Thymus (tissue), 14 donors: ENCODE measurements at places on chromosomes 4 and X. TPM values are rescaled to one million over a fixed set of nuclear protein-coding genes. Genes with fewer than 3 reads are reported as not detected.

DNA sequence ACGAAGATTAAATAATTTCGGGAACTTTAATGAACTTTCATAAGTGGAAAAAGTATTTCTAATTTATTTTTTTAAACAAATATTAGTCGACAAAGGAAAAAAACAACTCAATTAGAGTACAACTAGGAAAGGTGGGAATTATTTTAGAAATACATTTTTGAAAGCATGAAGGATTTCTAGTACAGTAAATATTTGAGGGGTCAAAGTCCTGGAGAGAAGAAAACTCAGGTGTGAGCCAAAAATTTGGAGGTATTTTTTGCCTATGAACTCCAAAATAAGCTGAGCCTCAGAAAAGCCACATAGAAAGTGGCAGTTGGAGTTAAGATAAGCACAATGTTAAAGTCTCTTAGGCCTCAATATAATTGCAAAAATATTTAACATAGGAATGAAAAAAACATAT, 2017.3 kb downstream of the C4orf33 start:
- H3K4me3 ChIP-seq: no peak overlapping the region
- DNase-seq: no peak
- no peaks in the 10 kb centered on the region for H3K4me1 ChIP-seq
- no peak overlapping the region for H3K27ac ChIP-seq
- H3K27me3 ChIP-seq: no peaks in the 10 kb centered on the region

GRCh38 chr4:110310795-110311194, 112.4 kb upstream of the ELOVL6 start:
- DNase-seq: no peak
- no peak overlapping the region for H3K4me3 ChIP-seq
- H3K27me3 ChIP-seq: no peaks in the 10 kb centered on the region
- no peaks in the 10 kb centered on the region for H3K4me1 ChIP-seq
- H3K27ac ChIP-seq: no peak overlapping the region

The CPZ gene
- 0.94 TPM for total RNA-seq

DNA sequence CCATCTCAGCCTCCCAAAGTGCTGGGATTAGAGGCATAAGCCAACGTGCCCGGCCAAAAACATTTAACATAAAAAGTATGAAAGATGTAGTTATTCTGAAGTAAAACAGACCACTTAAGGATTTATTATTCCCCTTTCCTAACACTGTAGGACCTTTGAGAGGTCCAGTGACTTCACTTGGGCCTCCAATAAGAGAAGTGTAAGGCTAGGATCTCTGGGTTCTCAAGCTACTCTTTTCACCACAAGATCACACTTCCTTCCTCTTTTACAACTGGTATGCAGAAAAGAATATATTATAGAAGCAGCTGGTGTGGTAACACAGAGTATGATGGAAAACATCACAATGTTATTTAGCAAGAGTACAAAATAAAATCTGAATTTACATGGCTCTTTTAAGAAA, 30.2 kb upstream of the CCNG2 start:
- H3K36me3 ChIP-seq: no peaks in the 10 kb centered on the region
- H3K27me3 ChIP-seq: no peaks in the 10 kb centered on the region
- H3K27ac ChIP-seq: peak overlapping the region; percentile 42
- no peak overlapping the region for H3K4me3 ChIP-seq
- H3K4me1 ChIP-seq: peaks cover 21% of the 10 kb centered on the region
- DNase-seq: peak; percentile 30

The NAA10 gene
- total RNA-seq: 41.3 TPM

GRCh38 chr4:13180701-13181100, 303.4 kb downstream of the RAB28 start:
- no peaks in the 10 kb centered on the region for H3K27me3 ChIP-seq
- H3K4me3 ChIP-seq: no peak overlapping the region
- no peaks in the 10 kb centered on the region for H3K36me3 ChIP-seq
- DNase-seq: no peak
- H3K4me1 ChIP-seq: no peaks in the 10 kb centered on the region

DNA sequence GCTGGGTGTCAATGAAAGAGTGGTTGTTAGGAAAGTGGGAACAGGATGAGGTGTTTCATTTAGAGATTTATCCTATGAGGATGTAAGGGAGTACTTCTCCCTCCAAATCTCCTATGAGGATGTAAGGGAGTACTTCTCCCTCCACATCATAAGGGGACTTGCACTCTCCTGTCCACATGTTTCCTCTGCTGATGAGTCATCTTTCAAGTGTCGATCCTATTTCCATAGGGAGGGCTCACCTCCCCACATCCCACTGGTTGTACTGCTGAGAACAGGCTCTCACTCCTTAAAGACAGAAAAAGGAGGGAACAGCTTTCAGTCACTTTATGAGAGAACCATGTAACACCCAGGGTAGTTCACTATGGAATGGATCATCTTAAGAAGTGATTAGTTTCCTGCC, 65.0 kb downstream of the INPP4B start:
- H3K4me1 ChIP-seq: no peaks in the 10 kb centered on the region
- no peak overlapping the region for H3K4me3 ChIP-seq
- H3K36me3 ChIP-seq: no peaks in the 10 kb centered on the region
- no peaks in the 10 kb centered on the region for H3K27me3 ChIP-seq
- DNase-seq: no peak

GRCh38 chr4:106032851-106033286, 137.6 kb downstream of the NPNT start:
- no peak for DNase-seq
- no peaks in the 10 kb centered on the region for H3K36me3 ChIP-seq
- no peak overlapping the region for H3K27ac ChIP-seq
- no peaks in the 10 kb centered on the region for H3K4me1 ChIP-seq

- H3K36me3 ChIP-seq: no peaks in the 10 kb centered on the region
- H3K4me3 ChIP-seq: no peak overlapping the region
- no peaks in the 10 kb centered on the region for H3K27me3 ChIP-seq
- no peaks in the 10 kb centered on the region for H3K4me1 ChIP-seq
Observed at GRCh38 chr4:159266981-159267868, 164.3 kb downstream of the RAPGEF2 start.

GRCh38 chr4:173280998-173281397, 53.2 kb downstream of the HMGB2 start:
- peaks cover 43% of the 10 kb centered on the region for H3K4me1 ChIP-seq
- no peaks in the 10 kb centered on the region for H3K27me3 ChIP-seq
- H3K27ac ChIP-seq: peak overlapping the region; percentile 91
- H3K4me3 ChIP-seq: peak overlapping the region; percentile 44

The FAM47A gene
- total RNA-seq: not detected
